Fibroblast of upper back skin (primary cell): ENCODE measurements at places on chromosomes 11 and 22.
A peak's percentile ranks its signal among the peaks of the same experiment; 100 is the strongest.

GRCh38 chr11:114258696-114259095 is 37.5 kb upstream of the NNMT start:
- DNase-seq: no peak

DNA sequence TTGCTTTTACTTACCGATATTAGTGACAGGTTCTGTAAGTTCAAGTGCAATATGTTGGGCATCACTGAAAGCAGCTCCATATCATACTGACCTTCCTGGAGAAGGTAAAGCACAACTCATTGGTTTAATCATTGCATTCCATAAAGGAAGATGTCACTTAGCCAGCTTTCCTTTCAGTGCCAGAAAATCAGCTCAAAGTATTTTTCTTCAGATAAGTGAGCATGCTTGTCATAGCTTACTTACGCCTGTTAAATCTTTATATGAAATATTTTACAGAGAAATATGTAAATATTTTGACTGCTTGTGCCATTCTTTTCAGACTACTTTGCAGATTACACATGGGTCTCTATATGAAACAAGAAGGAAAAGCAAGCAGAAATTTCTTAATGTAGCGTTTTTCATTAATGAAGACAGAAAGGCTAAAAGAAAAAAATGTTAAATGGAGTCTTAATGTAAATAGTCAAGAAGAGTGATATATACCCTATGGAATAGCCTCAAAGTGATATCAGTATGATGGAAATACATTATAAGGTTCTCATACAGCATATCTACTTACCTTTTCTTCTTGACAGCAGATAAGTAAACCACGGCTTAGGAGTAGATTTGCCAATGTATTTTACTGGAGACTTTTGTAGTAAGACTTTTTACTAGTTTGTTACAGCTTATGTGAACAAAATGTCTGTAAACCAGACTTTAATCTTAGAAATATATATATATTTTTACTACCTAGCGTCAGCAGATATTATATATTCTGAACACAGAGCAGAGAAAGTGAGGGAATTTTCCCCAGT is 649.7 kb downstream of the METTL15 start:
- DNase-seq: peak; percentile 92

GRCh38 chr22:47990481-47990880 is 1228.0 kb downstream of the TBC1D22A start:
- DNase-seq: no peak

- DNase-seq: no peak
Measured at GRCh38 chr22:22161924-22162851, 82.4 kb upstream of the VPREB1 start.

DNA sequence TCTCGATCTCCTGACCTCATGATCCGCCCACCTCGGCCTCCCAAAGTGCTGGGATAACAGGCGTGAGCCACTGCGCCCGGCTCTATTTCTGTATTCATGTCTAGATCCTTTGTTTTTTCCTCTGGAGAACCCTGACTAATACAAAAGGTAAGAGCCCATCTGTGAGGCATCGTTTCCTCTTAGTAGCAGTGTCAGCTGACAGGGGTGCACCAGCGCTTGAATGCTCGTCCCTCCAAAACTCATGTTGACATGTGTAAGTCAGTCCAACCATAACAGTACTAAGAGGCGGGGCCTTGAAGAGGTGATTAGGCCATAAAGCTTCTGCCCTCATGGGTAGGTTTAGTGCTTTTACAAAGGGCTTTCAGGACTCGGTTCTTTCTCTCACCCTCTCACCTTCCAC is 470.1 kb upstream of the B3GAT1 start:
- no peak for DNase-seq

DNA sequence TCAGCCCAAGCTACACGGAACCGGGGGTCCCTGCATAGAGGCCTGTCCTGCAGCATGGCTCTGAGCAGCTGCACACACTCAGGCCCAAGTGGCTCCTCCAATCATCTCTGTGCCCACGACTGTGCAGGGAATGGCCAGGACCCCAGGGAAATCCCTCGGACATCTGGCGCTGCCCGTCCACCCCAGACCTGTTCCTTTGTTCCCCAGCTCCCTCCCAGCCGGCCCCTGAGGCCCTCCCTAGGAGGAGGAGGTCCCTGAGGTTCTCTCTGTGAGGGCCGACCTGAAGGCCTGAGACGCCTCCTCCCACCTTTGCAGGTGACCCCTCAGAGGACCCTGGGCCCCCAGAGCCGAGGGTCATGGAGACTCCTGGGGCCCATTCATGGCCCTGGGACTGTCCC is 1.1 kb downstream of the MLC1 start:
- no peak for DNase-seq

DNA sequence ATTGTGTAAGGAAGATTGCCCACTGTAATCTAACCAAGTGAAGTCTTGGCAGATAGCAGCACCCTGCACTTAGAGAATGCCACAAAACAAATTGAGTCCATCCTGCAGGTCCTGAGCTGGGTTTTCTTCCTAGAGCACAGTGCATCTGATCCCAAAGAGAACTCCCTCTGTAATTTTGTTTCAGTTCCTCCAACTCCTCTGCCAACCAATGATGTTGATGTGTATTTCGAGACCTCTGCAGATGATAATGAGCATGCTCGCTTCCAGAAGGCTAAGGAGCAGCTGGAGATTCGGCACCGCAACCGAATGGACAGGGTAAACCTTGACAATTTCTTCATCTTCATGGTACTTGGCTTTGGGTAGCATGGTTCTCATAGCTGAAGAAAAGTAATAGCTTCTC is 33.1 kb upstream of the ST14 start:
- DNase-seq: no peak

GRCh38 chr11:19756675-19757475 is 44.2 kb downstream of the NAV2 start:
- DNase-seq: peak; percentile 53

- DNase-seq: peak; percentile 71
Measured at GRCh38 chr22:24894220-24894975, 52.1 kb downstream of the LHFPL7 start.

DNA sequence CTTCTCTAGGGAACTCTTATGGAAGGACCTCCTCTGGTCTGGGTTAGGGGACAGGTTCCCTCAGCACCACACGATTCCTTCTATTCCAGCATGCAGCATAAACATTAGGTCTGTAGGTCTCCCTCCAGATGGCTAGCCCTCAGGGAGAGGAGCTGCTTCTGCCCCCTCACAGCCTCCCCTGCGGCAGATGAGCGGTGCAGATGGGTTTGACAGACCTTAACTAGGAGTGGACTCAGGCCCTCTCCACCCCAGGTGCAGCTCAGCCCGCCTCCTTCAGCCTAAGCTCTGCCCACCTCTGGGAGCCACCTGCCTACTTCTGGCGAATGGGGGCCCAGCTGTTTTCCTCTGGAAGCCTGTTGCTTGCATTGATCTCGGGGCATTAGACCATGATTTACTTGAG is 55.7 kb upstream of the EIF3D start:
- DNase-seq: no peak

DNA sequence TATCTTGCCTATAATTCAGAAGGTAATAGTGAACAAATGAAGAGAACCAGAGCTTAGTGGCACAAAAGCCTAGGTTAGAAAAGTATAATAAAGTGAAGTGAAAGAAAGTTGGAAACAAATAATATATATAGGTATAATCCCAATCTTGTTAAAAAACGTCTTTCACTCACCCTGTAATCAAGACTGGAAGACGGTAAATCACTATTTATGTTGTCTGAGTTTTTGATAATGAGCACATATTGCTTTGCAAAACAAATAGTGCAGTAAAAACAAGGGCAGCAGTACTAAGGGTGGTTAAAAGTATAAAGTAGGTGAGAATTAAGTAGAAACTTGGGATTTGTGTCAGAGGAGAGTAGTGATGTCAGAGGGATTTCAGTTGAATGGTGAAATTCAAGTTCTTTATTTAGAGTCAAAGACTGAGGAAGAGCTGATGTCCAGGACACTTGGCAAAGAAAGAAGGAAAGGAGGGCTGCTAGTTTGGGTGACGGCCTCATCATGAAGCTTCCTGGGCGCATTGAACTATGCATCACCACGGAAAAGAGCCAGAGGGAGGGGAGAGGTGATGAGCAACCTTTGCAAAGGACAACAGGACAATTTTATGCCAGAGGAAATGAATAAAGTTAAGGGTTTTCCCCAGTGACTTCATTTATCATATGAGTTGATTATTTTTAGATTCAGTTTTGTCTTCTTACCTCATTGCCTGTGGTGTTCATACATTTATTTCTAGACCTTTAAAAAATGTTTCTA is 11.4 kb downstream of the NCAM1 start:
- no peak for DNase-seq

- DNase-seq: no peak
Measured at GRCh38 chr11:63698976-63699733, 17.9 kb downstream of the RTN3 start.

GRCh38 chr22:49009359-49010063 is 818.2 kb downstream of the BRD1 start:
- DNase-seq: no peak

- no peak for DNase-seq
Measured at GRCh38 chr22:20463324-20464095, 25.9 kb upstream of the SCARF2 start.

- DNase-seq: no peak
Measured at GRCh38 chr11:17588721-17589120, 41.7 kb downstream of the OTOG start.

DNA sequence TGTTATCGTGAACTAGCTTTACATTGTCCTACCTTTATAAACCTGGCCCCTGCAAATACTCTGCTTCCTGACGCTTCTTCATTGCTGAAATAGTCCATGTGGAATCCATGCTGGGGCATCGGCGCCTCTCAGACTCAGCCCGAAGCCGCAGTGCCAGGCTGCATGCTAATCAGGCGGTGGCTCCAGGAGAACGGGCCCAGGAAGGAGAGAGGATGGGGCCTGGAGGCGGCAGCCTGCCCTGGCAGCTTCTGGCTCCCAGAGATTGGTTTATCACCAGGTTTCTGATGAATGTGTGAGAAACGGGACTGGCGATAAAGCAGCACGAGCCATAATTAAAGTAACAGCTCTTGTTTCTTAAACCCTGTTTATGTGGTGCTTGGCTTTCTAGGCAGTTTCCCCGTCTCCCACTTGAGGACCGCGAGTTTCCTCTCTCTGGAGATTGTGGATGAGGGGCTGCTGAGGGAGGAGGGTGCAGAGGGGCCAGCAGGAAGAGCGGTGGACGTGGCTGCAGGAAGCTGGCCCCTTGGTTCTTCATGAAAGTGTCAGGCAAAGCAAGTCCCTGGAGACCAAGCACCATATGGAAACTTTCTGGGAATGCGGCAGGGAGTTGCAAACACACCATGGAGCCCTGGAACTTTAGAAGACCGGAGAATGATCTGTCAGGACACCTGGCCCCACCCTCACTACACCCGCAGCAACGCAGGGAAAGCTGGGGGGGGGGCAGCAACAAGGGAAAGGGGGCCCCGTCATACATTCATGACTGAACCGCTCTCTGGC is 93.4 kb downstream of the NTM start:
- no peak for DNase-seq

GRCh38 chr22:30867746-30868662 is 100.6 kb downstream of the MORC2 start:
- DNase-seq: no peak

DNA sequence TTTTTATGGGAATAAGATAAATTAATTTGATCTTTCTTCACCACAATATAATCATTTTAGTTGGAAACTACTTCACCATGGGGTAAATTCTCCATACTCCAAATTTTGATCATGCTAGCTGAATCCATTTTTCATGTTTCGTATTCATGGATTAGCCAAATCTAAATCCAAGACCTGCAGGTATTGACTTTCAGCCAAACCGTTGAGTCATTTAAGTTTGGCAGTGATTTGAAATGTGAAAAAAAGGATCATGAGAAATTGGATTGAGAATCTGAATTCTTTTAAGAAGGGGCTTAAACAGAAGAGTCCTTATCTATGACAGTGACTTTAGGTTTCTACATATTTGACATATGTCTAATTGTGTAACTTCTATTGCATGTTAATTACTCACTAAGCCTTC is 5.3 kb downstream of the GAS2 start:
- peak; percentile 47 for DNase-seq

DNA sequence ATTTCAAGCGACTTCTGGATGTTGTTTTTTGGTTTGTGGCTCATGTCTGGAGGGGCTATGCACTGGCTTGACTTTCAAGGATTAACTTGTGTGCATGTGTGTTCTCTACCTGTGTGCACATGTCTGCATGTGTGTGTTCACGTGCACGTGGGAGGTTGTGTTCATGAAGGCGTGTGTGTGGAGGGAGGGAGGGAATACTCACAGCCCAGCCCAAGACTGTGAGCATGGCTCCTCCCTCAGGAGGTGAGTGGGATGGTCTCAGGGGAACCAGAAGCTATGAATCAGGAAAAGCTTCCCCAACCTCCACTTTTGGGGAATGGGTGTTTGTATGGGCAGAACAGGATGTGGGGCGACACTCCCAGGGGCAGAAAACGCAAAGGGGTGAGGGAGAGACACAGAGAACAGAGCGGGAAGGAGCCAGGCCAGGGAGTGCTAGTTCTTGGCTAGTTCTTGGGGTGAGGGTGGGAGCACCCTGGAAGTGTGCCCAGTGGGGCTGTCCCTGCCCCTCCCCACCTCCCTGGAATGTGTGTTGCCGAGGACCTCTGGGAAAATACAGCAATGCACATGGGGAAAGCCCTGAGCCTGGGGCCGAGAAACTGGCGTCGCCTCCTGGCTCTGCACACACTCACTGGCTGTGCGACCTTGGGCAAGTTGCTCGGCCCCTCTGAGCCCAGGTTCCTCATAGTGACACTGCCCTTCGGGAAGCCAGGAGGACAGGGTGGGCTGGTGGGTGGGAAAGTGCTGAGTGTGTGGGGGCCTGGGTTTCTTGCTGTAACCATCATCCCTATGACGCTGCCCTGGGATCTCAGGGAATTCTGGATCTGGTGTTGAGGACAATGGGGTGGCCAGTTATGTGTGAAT is 16.9 kb upstream of the ALX4 start:
- peak; percentile 27 for DNase-seq

DNA sequence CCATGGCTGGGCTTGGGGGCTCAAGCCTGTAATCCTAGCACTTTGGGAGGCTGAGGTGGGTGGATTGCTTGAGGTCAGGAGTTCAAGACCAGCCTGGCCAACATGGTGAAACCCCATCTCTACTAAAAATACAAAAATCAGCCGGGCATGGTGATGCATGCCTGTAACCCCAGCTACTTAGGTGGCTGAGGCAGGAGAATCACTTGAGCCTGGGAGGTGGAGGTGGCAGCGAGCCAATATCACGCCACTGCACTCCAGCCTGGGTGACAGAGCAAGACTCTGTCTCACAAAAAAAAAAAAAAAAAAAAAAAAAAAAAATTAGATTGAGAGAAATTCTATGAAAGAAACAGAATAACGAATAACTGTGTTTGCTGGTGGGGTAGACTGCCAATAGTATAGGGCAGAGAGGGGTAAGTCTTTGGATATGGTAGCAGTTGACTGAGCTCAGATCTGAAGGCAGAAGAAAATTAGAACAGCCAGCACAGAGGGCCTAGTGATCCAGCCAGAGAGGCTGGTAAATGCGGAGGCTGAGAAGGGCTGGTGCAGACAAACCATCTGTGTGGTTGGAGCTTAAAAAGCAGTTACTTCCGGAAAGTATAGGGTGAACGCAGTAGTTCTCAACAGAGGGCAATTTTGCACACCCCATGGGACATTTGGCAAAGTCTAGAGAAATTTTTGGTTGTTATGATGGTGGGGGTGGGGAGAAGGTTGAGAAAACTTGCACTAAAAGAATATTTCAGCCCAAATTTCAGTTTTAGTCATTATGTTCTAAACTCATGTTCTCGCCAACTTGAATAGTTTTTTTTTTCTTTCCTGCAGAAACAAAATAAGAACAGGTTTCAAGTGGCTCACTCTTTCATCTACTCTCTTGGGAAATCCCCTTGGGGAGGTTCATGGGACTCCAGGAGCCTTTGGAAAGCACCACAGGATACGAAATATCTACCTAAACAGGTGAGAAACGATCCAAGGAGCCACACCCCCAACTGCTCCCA is 1.6 kb upstream of the HORMAD2 start:
- no peak for DNase-seq

GRCh38 chr11:128036556-128037093 is 550.7 kb downstream of the ETS1 start:
- DNase-seq: no peak
